ENCODE measurements at places on chromosomes 4 and X.
A peak's percentile ranks its signal among the peaks of the same experiment; 100 is the strongest.

DNA sequence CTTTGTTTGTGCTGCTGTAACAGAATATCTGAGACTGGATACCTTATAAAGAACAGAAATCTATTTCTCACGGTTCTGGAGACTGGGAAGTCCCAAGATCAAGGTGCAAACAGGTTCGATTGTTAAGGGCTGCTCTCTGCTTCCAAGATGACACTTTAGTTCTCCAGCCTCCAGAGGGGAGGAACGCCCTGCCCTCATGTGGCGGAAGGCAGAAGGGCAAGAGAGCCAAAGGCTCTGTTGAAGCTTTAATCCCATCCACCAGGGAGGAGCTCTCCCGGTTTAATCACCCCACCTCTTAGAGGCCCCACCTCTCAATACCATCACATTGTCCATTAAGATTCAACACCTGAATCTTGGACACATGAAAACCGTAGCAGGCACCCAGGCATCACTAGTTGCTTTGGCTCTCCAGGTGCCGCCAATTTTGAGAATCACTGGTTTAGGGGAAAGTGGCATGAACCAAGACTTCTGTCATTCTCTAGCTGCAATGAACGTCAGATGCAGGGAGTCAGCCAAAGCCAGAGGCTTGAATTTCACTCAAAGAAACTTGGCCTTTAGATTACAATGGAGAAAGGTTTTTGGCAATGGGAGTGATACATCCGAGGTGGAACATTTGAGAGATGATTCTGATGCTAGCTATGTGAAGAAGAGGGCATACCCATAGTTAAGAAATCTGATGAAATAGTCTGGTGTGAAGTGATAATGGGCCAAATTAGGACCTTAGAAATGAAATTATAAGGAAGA lies 15.7 kb downstream of the FHL1 start:
- DNase-seq, result peak; percentile 10

DNA sequence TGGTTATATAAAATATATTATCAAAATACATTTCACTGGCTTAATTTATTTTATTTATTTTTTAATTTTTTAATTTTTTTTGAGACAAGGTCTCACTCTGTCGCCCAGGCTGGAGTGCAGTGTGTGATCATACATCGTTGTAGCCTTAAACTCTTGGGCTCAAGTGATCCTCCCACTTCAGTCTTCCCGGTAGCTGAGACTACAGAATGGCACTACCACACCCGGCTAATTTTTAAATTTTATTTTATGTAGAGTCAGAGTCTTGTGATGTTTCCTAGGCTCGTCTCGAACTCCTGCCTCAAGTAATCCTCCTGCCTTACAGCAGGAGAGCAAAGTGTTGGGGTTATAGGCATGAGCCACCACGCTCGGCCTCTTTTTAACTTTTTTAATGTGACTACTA lies 143.8 kb downstream of the CEP135 start:
- DNase-seq, result no peak

DNA sequence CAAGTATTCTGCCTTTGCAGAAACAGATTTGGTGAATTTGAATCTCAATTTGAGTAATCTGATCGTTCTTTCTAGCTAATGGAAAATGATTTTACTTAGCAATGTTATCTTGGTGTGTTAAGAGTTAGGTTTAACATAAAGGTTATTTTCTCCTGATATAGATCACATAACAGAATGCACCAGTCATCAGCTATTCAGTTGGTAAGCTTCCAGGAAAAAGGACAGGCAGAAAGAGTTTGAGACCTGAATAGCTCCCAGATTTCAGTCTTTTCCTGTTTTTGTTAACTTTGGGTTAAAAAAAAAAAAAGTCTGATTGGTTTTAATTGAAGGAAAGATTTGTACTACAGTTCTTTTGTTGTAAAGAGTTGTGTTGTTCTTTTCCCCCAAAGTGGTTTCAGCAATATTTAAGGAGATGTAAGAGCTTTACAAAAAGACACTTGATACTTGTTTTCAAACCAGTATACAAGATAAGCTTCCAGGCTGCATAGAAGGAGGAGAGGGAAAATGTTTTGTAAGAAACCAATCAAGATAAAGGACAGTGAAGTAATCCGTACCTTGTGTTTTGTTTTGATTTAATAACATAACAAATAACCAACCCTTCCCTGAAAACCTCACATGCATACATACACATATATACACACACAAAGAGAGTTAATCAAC lies 15.3 kb downstream of the PLP1 start:
- no peak for DNase-seq

- peak; percentile 32 for DNase-seq
Measured at GRCh38 chr4:159016593-159017024, 86.3 kb upstream of the RAPGEF2 start.

DNA sequence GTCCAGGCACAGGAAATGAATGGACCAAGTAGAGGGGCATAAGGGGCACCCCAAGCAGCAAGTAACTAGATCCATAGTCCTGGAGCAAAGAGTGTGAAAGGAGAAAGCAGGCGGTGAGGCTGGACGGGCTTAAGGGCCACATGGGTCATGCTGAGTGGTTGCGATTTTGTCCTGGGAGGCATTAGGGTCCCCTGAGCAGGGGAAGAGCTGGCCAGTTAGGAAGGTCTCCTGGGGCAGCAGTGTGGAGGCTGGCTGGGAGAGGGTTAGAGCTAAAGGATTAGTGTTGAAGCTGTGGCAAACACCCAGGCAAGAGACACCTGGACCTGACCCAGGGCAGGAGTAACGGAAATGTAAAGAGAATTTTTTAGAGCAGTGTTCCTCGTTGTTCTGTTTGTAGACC lies 26.5 kb downstream of the MYOZ2 start:
- DNase-seq, result no peak

GRCh38 chrX:14676431-14676830 lies 147.1 kb downstream of the GLRA2 start:
- no peak for DNase-seq

DNA sequence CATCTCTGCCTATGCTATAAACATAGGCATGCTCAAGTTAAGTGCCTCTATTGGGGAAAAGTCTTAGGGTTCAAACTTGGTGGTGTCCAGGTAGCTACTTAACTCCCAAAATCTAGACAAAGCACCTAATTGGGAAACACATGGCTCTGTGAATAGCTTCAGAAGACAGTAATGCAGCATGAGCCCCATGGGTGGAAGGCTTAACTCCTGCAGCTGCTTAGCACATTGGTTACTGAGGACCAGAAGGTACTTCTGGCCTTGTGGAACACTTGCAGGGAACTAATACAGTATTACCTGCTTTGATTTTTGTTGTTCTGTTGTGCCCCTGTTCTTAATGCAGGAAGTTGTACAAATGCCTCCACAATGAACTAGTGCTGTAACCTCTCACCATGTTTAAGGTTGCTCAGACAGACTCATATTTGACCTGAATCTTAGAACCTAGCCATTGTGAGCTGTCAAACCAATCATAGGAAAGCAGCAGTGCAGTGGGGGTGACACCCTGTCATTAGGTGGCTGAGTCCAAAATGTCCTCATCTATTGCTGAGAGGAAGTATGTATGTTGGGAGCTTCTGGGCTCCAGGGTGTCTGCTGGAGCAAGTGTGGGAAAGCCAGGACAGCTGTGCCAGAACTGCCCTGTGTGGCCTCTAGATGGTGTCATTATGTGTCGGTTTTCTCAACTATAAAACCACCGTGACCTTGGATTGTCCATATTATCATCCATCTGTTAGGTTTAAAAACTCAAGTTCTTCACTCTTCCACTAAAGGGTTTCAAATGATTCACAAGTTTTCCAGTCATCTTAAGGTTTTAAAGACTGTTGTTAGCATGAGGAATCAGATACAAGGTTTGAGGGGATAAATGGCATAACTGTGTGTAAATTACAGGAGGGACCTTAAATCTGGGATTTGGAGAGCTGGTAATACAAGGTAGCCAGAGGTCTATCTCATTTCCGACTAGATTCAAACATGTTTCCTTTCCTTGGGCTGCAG lies 69.9 kb upstream of the WDR1 start:
- no peak for DNase-seq

DNA sequence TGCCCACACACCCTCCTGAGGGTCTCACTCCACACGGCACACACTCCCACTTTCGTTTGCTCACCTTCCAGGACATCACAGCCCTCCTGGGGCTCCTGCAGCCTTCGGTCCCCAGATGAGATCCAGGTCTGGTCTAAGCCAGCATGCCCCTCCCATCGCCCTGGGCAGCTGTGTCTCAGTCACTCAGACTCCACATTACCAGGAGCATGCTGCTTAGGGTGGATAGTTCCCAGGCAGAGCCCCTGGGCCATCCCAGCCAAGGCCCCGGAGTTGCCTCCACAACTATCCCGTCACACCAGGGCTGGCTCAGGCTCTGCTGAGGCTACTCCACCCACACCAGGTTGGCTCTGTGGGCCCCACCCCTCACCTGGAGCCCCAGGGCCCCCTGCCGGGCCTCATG lies 50.4 kb upstream of the PSAPL1 start:
- DNase-seq, result no peak

DNA sequence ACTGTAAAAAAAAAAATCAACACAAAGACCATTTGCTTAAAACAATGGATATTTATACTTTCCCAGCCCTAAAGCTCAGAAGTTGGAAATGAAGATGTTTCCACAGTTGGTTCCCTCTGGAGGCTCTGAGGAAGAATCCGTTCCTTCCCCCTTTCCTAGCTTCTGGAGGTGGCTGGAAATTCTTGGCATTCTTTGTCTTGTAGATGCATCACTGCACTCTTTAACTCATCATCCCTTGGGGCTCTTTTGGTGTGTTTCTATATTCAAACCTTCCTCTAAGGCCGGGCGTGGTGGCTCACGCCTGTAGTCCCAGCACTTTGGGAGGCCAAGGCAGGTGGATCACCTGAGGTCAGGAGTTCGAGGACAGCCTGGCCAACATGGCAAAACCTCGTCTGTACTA lies 78.7 kb downstream of the VCX3A start:
- DNase-seq, result no peak

GRCh38 chrX:151801980-151802379 lies 67.4 kb downstream of the CNGA2 start:
- DNase-seq, result no peak

GRCh38 chr4:75099321-75099720 lies 166.4 kb downstream of the PARM1 start:
- DNase-seq, result no peak

- DNase-seq, result no peak
Measured at GRCh38 chr4:123364906-123365305, 31.7 kb upstream of the SPRY1 start.

DNA sequence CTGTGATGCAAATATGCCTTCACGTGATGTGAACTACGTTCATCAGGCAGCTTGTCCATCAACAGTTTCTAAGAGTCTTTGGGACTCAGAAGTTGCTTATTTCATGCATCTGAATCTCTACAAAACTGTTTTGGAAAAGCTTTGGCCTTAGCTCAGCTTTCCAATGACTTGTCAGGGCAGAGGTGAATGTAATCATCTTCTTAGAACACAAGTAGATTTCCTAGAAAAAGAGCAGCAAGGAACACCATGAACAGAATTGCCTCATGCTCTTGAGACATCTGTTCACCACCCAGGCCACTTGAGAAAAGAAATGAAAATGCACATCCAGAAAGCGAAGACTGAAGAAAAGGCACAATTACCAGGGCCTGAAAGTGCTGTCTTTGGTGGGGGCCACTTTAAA lies 105.8 kb upstream of the PDHA1 start:
- no peak for DNase-seq

- DNase-seq, result no peak
Measured at GRCh38 chr4:27716693-27717430, 856.2 kb downstream of the STIM2 start.

All from NCI-H1694 (cell line).